ENCODE measurements at places on chromosomes 5 and 9.
A peak's percentile ranks its signal among the peaks of the same experiment; 100 is the strongest.

GRCh38 chr5:160471761-160472160, 50.1 kb downstream of the PTTG1 start:
- DNase-seq = no peak

GRCh38 chr5:8814105-8814504, 731.8 kb downstream of the SEMA5A start:
- DNase-seq = no peak

- no peak for DNase-seq
These were observed 166.8 kb downstream of the ATP10B start for GRCh38 chr5:160685219-160685618.

GRCh38 chr5:110510146-110510545, 216.3 kb downstream of the TMEM232 start:
- DNase-seq = no peak

DNA sequence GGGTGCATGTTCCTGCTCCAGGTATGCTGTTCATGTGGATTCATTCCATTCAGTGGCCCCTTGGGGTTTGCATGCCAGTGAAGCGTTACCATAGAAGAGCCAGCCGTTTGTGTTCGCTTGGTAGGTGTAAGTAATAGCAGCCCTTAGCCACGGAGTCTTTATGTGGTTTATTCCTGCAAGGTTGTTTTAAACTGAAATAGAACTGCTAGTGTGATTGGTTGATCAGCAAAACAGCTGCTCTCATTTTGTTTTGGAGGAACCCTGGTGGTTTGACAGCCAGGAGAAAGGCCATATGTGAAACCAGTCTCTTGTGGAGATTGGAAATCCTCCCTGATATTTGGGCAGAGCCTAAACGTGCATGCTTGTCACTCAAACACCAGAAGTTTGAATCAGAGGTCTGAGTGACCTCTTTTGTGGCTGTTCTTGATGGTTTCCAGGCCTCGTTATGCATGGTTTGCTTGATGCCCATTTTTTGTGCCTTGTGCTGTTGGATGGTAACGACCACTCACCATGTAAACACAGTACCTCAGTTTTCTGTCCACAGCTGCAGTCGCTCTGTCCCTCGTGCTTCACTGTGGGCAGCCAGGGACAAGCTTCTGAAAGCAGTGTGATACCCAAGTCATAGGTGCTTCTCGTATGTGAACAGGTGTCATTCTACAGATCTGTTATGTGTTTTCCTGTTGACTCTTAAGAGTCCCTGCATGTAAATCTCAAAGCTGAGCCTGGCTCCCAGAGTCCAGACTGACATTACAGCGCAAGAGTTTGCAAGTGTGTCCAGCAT, 58.3 kb upstream of the NXNL2 start:
- peak; percentile 1 for DNase-seq

DNA sequence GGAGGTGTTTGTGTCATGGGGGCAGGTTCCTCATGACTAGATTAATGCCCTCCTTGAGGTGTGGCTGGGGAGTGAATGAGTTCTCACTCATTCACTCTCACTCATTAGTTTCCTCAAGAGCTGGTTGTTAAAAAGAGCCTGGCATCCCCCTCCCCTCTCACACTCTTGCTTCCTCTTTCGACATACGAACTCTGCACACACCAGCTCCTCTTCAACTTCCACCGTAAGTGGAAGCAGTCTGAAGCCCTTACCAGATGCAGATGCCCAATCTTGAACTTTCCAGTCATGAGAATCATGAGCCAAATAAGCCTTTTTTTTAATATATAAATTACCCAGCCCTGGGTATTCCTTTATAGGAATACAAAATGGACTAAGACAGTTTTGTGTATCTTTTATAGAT, 82.5 kb downstream of the SPRY4 start:
- no peak for DNase-seq

GRCh38 chr5:93273176-93273575, 307.8 kb downstream of the NR2F1-AS1 start:
- DNase-seq = no peak

DNA sequence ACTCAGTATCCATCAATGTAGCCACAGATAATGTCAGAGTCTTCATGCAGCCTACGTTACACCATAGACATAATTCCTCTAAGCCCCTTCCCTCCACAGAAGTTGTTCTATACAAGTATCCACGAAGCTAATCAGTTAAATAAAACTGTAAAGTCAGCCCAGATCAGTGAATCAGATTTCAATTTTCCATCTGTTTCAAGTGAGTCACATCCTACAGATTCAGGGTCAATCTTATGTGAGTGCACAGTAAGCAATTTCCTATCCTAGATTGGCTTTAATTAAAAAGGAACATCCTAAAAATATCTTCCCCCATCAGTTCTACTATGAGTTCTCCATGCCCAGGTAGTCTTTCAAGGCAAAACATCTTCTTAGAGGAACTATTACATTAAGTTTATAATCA, 402.5 kb downstream of the EFNA5 start:
- no peak for DNase-seq

DNA sequence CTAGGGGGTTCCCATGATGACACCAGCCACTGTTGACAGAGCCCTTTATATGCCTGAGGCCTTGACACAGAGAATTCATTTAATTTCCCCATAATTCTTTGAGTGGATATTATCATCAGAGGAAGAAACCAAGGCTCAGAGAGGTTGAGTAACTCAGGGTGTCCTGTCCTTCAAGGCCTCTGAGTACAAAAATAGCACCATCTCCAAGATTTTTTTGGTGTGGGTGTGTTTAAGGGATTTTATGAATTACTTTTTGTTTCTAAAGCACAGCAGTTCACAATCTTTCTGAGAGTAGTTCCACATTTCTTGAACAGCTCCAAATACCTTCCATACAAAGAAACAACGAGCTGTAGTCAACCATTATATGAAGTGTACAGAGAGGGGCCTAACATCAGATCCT, 6.2 kb upstream of the GSN start:
- no peak for DNase-seq

DNA sequence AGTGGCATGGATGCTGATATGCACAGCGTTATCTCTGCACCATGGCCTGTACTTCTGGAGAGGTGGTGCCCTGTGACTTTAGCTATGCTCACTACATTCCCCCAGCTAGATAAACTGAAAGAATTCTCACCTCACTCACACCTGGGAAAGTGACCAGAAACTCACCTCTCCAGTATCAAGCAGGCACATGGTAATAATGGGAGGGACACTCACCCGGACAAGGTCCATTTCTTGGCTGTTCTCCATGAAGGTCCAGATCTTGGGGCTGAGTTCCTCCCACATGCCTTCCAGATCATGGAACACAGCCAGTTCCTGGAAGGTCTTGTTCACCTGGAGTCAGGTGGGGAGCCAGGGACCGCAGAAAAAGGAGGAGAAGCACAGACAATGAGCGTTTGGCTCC, 72.8 kb downstream of the NIPSNAP3B start:
- no peak for DNase-seq
